Activated naive CD8-positive, alpha-beta T cell treated with anti-CD3 and anti-CD28 coated beads, Interleukin-2, amount 50 U/mL, for 16 hours (primary cell): ENCODE measurements at places on chromosomes 5 and 9.

GRCh38 chr5:93717162-93717561 is 24.2 kb downstream of the POU5F2 start:
- DNase-seq, result no peak

- no peak for DNase-seq
Measured at GRCh38 chr5:95924720-95925377, 36.8 kb downstream of the ELL2 start.

GRCh38 chr5:8756498-8757084 is 789.3 kb downstream of the SEMA5A start:
- no peak for DNase-seq

GRCh38 chr5:172413601-172414171 is 40.6 kb downstream of the SH3PXD2B start:
- no peak for DNase-seq

- no peak for DNase-seq
Measured at GRCh38 chr9:129860653-129861446, 25.6 kb downstream of the USP20 start.

DNA sequence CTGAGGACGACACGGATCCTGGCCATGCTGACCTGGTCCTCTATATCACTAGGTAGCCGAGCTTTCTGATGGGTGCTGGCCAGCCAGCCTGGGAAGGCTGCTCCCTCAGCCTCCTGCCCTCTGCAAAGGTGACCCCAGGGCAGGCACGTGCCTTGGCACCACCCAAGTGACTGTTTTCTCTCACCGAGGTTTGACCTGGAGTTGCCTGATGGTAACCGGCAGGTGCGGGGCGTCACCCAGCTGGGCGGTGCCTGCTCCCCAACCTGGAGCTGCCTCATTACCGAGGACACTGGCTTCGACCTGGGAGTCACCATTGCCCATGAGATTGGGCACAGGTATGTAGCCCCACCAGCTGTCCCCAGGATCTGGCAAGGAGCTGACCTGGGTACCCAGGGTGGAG is 3.8 kb downstream of the ADAMTS13 start:
- DNase-seq, result no peak

- DNase-seq, result no peak
Measured at GRCh38 chr5:141762316-141762715, 80.3 kb upstream of the ARAP3 start.

DNA sequence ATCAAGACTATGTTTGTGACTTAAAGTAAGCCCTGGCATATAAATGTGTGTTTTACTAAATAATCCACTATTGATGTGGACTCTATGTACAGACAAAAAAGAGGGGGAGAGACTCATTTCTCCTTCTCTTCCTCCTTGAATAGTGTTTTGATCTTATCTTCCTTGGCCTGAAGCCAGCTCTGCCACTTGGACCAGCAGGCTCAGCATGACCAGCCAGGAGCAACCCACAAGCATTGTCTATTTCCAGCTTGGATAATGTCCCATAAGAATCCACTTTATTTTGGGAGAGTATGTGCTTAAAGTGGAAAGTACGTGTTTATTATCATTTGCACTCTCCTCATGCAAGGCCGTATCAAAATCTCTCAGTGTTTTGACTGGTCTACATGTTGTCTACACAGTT is 23.8 kb upstream of the SLC46A2 start:
- DNase-seq, result no peak

GRCh38 chr9:121071370-121071755 is 3.4 kb upstream of the CNTRL start:
- no peak for DNase-seq

- no peak for DNase-seq
Measured at GRCh38 chr9:9920425-9921060, 692.3 kb downstream of the PTPRD start.

DNA sequence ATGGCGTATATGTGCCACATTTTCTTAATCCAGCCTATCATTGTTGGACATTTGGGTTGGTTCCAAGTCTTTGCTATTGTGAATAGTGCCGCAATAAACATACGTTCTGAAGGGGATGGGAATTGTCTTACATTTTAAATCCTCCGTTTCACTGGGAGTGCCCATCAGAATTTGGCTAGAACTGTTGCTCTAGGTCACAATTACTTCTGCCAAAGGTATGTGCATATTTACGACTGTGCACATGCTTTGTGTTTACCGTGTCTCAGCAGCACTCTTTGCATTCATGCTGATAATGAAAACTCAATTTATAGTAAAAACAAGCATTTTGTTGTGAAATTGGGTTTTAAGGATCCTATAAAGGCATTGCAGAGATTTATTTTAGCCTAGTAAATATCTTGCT is 151.9 kb upstream of the ZNF618 start:
- DNase-seq, result no peak

GRCh38 chr9:12759761-12760160 is 15.1 kb upstream of the LURAP1L start:
- DNase-seq, result no peak

- no peak for DNase-seq
Measured at GRCh38 chr5:159458217-159458711, 128.0 kb upstream of the IL12B start.

DNA sequence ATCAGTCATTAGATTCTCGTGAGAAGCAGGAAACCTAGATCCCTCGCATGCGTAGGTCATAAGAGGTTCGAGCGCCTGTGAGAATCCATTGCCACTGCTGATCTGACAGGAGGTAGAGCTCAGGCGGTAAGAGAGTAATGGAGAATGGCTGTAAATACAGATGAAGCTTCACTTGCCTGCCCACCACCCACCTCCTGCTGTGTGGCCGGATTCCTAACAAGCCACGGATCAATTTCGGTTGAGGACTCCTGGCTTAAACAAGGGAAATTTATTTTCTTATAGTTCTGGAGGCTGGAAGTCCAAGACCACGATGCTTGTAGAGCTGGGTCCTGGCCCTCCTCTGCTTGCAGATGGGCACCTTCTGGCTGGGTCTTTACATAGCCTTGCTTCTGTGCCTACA is 200.4 kb downstream of the PCSK5 start:
- DNase-seq, result no peak

DNA sequence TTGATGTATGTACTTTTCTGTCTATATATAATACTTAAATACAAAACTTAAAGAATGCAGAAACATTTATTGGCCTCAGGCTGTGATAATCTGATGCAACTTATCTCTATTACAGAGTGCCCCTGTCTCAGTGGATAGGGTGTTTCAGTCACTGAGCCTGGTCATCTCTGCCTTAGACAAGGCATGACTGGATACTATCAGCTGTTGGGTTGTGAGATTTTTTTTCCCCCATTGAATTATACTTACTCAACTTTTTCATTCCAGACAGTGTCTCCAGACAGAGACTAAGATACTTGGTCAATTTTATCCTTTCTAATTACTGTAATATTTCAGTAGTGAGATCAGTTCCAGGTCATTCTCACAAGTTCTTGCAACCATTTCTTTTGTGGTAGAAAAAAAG is 26.7 kb downstream of the XRCC4 start:
- no peak for DNase-seq

DNA sequence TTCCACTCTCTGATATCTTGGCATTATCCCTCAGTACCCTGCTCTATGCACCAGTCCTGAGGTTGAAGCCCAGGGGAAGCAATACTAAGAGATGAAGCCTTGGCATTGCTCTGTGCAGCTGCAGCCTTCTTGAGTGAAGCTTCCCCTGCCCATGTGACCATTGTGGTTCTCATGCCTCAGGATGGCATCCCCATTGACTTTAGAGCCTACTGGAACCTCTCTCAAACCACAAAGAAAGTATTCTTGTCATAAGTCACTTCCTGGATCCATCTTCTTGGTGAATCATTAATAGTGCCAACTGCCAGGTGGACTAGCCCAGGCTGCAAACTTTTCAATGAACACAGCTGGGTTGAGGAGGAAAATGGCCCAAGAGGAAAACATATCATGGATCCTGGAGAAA is 283.9 kb upstream of the RFX3 start:
- DNase-seq, result no peak

- no peak for DNase-seq
Measured at GRCh38 chr5:74482523-74482922, 158.0 kb downstream of the ENC1 start.

DNA sequence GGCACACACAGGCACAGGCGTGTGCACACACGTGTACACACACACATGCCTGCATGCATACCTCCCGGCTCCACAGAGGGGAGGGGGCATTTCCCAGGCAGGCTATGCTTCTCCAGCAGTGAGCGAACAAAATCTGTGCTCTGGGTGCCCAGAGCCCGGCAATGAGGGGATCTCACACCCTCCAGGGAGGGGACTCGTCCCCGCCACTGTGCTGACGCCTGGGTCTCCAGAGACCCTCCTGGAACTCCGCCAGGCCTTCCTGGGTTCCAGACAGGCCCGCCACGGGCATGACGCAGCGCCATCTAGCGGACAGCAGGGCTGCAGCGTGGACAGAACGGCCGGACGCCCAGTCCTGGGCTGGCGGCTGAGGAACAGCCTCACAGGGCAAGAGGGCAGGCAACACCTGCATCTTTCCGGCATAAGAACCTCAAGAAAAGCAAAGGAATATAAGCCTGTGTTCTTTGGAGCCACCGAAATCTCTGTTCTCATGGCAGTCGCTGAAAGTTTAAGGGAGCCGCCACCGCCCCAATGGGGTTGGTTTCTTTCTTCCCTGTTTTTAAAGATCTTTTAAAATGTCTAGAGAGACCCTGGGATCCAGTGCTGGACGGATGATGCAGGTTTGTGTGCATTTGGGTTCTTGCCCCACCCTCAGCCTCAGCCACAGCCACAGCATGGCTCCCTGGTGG is 135.6 kb upstream of the PPP1R26 start:
- DNase-seq, result no peak

DNA sequence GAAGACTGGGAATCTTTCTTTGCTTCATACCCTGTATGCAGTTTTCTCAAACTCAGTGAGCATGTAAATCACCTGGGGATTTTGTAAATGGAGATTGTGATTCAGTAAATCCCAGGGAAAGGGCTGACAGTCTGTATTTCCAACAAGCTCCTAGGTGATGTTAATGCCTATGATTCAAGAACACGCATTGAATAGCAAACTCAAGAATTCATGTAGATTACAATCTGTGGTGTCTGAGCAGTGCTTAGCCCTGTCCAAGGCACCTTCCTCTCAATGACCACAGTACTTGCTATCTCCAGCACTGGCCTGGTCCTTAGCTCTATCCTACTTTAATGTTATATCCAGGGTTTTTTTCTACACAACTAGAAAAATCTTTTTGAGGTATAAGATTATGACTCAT is 721.4 kb upstream of the MEF2C start:
- no peak for DNase-seq

- DNase-seq, result no peak
Measured at GRCh38 chr5:123964884-123965283, 452.9 kb downstream of the CSNK1G3 start.

- DNase-seq, result no peak
Measured at GRCh38 chr5:178931846-178932760, 8.9 kb upstream of the ZNF454 start.

- no peak for DNase-seq
Measured at GRCh38 chr9:76443887-76444286, 15.1 kb upstream of the GCNT1 start.

DNA sequence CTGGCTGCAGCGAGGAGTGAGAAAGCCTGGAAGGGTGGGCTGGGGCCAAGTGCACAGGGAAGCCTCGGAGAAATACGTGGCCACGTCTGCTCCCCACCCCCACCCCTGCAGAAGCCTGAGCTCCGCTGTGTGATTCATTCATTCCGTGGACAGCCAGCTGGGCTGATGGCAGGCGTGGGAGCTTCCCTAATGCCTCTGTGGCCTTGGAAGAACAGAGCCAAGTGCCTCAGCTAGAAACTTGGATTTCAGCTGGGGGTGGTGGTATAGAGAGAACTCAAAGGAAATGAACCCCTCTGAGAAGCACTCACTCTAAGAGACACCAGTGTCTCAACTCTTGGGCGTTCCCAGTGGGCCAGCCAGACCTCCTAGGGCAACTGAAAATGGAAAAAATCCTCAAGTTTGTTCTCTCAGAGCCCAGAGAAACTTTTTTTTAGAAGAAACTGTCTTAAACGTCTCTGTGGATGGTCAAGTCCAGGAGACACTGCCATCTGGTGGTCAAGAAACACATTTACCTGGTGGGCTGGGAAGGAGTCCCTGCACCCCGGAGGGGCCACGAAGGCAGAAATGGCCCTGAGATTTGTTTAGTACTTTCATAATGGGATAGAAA is 18.0 kb downstream of the ATOX1 start:
- DNase-seq, result no peak

DNA sequence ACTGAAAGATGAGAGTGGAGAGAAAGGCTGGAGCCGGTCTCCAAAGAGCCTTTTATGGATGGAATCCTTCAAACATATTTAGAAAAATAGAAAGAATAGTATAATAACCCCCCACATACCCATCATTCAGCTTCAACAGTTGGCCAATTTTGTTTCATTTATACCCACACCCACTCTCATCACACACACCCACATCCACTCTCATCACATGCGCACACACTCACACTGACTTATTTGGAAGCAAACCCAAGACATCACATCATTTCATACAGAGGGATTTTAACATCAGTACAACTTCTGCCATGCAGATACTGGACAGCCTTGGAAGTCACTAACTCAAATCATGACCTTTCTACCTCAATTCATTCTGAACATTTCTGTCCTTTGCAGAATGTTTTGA is 72.8 kb upstream of the CPLX2 start:
- DNase-seq, result no peak

DNA sequence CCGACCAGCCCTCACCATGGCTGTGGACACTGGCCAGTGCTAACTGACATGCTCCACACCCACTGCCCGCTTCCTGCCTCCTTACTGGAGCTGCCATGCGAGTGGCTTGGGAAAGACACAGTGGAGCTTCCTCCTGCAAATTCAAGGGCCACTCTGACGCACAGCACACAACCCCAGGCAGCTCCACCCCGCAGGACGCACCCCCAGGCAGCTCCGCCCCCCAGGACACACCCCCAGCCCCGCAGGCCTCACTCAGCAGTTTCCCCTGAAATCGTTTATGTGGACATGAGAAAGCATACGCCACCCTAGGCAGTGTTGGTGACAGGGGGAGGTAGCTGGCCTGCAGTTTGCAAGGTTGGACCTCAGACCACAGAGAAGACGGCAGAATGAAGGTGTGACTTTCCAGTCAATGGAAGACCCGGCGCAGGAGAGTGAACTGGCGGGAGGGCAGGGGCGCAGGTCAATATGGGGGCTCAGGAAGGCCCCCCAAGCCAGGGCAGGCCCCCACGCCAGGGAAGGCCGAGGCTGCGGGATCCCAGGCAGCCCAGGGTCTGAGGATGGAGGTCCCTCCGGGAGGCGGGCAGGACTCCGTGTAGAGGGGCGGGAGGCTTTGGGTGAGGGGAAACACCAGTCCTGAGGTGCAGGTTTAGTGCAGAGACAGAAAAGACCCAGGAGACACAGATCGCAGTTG is 21.6 kb downstream of the LPCAT1 start:
- DNase-seq, result no peak
